ENCODE measurements at places on chromosomes 7 and 10. TPM values are rescaled to one million over a fixed set of nuclear protein-coding genes. Genes with fewer than 3 reads are reported as not detected.

Gene POU6F2
- total RNA-seq = 7.9 TPM

Gene DPYSL4
- 0.81 TPM for total RNA-seq

Gene TWIST1
- total RNA-seq = 5.4 TPM

Gene ARHGEF35
- 10.5 TPM for total RNA-seq

Gene C10orf53
- total RNA-seq = not detected

Gene WASL
- 57.0 TPM for total RNA-seq

Gene HOXA4
- total RNA-seq = 2.3 TPM

Gene ODAD2
- 0.86 TPM for total RNA-seq

Gene ZEB1
- 52.5 TPM for total RNA-seq

Gene FAM171A1
- 73.9 TPM for total RNA-seq

Gene ASL
- 138 TPM for total RNA-seq

Gene TYW1B
- total RNA-seq = 11.0 TPM

Gene DYNC1I1
- 2.7 TPM for total RNA-seq

Gene MXI1
- total RNA-seq = 58.8 TPM

DNA sequence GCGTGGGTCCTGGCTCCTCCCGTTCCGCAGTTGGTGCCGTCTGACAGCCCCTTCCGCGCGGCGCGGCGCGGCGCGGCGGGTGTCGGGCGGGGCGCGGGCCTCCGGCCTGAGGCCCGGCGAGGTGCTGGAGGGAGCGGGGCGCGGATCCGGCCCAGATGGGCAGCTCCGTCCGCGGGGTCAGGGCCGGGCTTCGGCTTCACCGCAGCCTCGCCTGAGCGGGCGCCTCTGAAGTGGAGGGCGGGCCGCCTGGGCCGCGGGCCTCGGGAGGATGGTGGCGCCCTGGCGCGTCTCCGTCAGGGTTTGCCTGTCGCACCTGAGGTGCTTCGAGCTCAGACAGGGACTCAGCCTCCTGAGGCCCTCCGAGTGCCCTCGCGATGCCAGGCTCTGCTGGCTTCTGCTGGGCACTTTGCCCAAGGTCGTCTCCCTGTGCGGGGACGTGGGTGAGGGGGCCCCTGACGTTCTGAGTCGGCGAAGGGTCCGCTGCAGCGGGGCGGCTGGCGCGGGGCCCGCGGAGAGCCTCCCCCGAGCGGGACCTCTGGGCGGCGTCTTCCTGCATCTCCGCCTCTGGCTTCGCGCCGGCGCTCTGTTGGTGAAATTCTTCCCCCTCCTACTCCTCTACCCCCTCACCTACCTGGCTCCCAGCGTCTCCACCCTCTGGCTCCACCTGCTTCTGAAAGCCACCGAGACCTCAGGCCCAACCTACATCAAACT lies 473 bp downstream of the ADCK2 start:
- DNase-seq = peak; percentile 31

DNA sequence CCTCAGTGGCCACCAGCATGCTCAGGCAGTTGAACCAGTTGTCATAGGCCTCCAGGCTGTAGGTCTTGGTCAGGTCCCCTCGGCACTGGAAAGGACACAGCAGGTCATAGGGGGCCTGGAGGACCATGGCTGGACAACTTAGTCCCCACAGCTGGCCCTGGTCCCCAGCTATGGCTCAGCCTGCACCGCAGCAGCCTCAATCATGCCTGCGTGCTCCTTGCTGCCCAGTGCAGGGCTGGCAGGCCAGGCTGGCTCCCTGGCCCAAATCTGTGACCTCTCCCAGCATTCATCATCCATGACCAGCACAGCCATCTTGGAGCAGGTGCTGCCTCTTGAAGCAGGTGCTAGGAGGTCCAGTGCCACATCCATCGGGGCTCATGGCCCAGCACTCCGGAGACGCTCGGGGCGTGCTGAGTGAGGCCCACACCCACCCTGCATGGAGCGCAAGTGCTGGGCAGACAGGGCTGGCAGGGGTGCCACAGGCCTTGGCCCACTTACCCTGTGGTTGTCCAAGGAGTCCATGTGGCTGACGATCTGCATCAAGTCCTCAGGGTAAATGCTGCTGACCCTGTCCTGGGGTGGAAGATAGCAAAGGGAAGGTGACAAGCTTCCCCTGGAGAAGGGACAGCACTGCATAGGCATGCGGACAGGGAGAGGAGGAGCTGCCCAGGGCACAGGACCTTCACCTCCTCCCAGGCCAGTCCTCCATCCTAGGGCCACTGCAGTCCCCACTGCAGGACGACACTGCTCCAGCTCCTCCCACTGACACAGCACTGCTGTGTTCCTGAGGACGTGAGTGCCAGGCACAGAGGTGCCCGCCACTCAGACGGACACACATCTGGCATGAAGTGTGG lies 61.7 kb downstream of the CSGALNACT2 start:
- DNase-seq = peak; percentile 7

GRCh38 chr10:43176271-43176670 lies 38.0 kb downstream of the CSGALNACT2 start:
- no peak for DNase-seq

DNA sequence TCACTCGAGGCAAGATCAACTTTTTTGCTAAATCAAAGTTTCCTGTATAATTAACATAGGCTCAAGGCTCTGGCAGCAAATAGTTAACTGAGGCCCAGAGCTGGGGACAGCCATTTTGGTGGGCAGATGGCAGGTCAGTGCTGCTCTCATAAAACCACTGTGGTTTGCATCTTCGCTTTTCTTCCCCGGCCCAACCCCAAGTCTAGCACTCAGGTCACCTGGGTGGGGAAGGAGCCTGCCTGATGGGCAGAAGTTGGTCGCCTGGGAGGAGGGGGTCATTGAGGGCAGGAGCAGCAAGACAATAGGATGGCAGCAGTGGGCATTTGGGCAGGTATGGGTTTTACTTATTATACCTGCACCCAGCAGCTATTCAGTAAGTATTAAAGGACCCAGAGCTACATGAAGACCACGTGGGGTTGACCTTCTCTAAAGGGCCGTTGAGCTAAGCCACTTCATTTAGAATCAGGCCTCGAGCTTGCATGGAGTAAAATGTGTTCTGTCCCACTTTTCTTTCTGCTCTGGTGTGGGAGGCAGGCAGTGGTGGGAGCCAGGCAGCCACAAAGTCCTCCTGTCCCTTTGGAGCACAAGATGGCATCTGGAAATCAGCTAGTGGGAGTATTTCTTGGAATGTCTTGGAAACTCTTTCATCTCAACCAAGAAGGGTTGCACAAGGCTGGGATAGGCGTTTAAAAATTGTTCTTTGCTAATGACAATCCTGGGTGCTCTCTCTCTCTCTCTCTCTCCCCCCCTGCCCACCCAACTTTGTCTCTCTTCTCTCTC lies 133.4 kb downstream of the SPAG6 start:
- no peak for DNase-seq

DNA sequence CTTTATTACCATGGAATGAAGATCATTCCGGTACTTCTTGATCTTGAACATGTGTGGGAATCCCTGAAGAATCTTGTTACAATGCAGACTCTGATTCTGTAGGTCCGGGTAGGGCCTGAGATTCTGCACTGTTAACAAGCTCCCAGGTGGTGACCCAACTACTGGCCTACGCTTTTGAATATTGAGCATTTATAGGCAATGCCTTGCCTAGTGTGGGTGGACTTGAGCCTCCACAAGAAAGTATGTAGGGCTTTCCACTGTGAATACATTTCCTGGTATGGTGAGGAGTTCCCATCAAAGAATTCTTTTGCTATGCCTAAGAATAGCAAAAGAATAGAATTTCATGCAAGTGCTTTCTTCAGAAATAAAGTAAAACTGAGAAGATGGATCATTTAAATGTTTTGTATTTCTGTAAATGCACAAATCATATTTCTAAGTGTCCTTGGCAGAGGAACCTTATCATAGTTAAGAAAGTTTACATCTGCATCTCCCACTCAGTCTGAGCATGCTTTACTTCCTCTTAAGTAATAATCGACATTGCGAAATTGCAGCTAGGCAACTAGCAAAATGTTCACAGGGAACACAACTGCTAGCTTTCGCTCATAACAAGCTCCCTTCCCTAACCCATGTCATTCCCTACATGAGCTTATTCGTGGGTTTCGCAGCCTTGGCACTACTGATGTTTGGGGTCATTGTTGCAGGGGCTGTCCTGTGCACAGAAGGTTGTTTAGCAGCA lies 71.4 kb downstream of the AHR start:
- DNase-seq = peak; percentile 71

DNA sequence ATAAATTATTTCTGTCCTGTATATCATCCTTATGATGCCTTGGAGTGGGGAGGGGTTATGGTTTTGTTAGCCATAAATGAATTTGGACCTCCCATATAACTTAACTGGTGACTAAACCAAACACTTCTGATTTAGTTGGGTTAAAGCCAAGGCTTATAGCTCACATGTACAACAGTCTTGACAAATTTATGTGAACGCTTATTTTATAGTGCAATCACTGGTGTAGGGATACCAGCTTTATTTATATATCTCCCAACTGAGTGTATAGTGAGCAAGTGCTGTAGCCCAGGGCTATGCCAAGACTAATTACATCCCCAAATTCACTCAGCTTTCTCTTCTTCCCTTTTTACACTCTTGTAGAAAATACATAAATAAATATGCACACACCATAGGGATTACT lies 956.2 kb downstream of the SORCS3 start:
- DNase-seq = no peak

- peak; percentile 87 for DNase-seq
Observed at GRCh38 chr7:100867040-100867775, at the start of gene TRIP6. Gene TRIP6 (plus strand): TSS chr7:100867387. CDS start chr7:100867498, 111 bp downstream.

DNA sequence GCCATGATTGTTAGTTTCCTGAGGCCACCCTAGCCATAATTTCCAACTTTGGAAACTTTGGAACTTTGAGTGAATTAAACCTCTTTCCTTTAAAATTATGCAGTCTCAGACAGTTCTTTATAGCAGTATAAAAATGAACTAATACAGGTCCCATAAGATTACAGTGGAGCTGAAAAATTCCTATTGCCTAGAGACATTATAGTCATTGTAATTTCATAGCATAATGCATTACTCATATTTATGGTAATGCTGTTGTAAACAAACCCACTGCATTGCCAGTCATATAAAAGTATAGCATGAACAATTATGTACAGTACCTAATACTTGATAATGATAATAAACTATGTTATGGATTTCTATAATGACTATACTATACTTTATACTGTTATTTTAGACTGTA lies 88.0 kb upstream of the TMEM229A start:
- no peak for DNase-seq

DNA sequence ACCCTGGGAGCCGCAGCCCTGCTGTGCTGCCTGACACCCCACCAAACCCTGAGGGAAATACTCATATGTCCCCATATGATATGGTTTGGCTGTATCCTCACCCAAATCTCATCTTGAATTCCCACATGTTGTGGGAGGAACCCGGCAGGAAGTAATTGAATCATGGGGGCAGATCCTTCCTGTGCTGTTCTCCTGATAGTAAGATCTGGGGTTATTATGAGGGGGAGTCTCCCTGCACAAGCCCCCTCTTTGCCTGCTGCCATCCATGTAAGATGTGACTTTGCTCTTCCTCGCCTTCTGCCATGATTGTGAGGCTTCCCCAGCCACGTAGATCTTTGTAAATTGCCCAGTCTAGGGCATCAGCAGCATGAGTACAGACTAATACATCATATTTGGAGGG lies 68.7 kb downstream of the RGS10 start:
- DNase-seq = no peak

DNA sequence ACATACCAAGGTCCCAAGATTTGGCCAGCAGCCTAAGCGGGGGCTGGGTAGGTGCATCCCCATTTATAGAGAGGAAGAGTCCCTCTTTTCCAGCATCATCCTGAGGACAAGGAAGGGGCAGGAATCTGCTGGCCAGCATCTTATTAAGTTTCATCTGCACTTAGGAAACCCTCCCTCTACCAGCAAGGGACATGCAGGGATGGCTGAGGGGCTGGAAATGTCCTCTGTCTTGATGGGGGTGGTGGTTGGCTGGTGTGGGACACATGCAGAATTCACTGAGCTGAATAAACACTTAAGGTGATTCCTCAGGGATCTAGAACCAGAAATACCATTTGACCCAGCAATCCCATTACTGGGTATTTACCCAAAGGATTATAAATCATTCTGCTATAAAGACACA lies 42.1 kb downstream of the NOD1 start:
- no peak for DNase-seq

GRCh38 chr10:31152421-31153135 lies 120.9 kb upstream of the ZNF438 start:
- no peak for DNase-seq

DNA sequence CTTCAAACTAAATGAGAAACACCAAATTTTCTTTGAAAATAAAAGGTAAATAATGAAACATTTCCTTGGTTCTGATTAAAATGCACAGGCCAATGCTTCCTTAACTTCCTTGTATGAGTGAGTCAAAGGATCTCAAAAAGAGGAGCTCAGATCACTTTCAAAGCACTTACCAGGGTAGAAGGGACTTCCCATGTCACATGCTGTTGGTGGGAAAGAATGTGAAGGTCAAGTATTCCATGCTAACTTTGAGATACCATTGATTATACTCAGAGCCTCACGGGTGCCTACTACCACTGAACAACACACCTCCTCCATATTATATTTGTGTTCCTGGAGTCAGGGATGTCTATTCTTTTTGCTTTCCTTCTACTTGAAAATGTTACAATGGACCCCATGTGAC lies 233.5 kb upstream of the KIAA1217 start:
- no peak for DNase-seq

GRCh38 chr10:28838908-28839307 lies 161.6 kb downstream of the BAMBI start:
- peak; percentile 46 for DNase-seq

GRCh38 chr7:39622609-39623008 lies 763 bp upstream of the RALA start:
- DNase-seq = no peak

DNA sequence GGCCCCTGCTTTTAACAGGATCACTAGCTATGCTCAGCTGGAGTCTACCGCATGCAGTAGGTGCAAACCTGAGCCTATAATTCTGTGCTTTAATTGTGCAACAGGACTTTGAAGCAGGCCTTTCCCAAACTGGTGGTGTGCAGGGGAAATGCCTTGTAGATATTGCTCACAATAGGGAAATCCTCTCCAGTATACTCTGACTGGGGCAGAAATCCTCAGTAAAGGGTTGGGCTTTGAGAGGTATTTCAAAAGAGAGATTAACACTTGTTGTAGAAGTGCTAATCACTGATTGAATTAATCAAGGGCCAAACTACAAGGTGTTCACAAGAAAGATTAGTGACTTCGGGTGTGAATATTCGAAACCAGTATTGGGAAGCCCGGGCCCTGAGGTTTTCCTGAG lies 58.5 kb upstream of the EXOC6 start:
- DNase-seq = no peak

- DNase-seq = no peak
Observed at GRCh38 chr10:16945593-16945992, 128.4 kb upstream of the RSU1 start.

- no peak for DNase-seq
Observed at GRCh38 chr7:23685731-23686130, 5.7 kb downstream of the FAM221A start.

- no peak for DNase-seq
Observed at GRCh38 chr10:49359349-49360270, 36.3 kb downstream of the DRGX start.

GRCh38 chr10:66964946-66965345 lies 39.1 kb downstream of the LRRTM3 start:
- DNase-seq = no peak

GRCh38 chr7:33829536-33829935 lies 75.8 kb upstream of the BMPER start:
- DNase-seq = no peak

GRCh38 chr10:133143200-133143533 lies 16.9 kb upstream of the KNDC1 start:
- no peak for DNase-seq
